Ammon's horn (tissue), 1 donor: ENCODE measurements at places on chromosomes 12 and 14.

DNA sequence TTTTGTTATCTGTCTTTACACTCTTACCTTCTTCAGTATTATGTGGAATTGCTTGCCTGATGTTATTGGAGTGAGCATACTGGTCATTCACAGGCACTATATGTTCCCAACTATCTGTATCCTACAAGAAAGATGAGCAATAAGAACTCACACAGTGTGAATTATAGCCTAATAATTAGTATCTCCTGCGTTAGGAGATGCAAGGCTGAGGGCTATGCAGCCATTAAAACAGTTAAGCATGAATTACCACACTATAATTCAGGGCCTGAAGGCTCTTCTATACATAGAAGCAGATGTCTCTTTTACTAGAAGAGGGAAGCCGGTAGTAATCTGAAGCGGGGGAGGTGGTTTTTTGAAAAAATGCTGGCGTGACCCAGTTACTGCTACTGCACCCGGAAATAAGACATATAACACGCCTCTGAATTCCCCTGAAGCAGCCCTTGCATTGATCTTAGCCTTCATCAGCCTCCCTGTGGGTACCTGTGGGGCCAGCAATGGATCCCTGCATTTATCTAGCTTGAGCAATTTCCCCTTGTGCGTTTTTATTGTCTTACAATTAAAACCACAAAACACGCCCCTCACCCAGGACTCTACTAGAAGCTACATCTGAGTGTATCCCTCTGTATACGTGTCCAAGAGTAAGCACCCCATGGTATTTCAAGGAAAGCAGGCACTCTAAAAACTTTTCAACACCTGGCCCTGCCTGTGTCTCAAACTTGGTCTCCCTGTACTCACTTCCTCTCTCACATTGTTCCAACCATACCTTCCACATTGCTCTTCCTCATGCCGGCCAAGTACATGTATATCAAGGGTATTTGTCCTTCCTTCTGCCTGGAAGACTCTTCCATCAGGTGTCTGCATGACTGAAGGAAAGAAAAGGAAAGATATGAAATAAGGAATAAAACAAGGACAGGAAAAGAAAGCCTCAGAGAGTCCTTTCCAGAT lies 210.9 kb upstream of the ARID2 start:
- no peak for DNase-seq

DNA sequence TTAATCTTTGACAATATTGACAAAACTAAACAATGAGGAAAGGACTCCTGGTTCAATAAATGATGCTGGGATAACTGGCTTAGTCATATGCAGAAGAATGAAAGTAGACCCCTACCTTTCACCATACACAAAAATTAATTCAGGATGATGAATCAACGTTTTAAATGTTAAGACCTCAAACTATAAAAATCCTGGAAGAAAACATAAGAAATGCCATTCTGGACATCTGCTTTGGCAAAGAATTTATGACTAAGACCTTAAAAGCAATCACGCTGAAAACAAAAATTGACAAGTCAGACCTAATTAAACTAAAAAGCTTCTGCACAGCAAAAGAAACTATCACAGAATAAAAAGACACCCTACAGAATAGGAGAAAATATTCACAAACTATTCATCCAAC lies 97.4 kb downstream of the LMNTD1 start:
- no peak for DNase-seq

DNA sequence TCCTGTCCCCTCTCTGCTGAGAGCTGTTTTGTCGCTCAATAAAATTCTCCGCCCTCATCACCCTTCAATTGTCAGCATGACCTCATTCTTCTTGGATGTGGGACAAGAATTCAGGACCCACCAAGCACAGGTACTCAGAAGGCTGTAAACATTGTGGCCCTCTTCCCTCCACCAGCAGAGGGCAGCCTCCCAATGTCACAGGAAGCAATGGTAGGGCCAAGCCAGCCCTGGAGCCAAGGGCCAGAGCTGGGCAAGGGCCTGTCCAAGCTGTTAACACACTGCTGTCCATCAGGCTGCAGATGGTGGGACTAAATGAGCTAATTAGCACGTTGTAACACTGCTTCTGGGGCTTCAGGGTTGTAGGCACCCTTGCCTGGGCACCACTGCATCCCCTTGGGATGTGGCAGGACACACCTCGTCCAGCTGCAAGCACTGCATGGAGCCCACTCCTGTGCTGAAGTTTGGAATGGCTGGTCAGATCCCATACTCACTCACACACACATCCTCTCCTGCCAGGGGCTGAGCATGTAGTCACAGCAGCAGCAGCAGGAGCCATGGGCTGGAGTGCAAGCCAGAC lies 62.7 kb upstream of the HECTD1 start:
- DNase-seq = no peak

DNA sequence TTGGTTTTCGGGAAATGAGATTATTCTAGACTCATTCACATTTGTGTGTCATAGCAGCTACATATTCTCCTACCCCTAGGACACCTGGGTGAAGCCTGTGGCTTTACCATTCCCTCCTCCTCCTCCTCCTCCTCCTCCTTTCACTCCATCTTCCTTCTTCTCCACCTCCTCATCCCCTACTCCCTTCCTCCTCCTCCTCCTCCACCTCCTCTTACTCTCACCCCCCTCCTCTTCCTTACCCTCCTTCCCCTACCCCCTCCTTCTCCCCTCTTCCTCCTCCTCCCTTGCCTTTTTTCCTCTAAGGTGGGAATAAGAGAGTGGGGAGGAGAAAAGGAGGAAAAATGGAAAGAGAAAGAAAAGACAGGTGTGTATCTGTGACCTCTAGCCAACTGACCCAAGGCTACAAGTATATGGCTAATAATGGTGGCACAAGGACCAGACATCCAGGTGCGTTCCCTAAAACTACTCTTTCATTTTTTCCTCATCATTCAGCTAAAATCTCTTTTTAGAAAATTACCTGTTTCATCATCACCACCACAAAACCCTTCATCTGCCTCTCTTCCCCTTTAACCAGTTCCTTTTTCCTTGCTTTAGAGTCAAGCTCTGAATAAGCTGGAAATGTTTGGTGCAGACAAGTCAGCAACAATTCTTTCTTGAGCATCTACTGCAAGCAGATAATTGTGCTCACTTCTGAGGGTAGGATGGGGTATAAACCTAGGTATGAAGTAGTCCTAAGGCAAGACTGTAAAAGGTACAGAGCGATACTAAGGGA lies 149.8 kb upstream of the FOXN3 start:
- no peak for DNase-seq
